Fibroblast of skin of scalp (primary cell): ENCODE measurements at places on chromosomes 1 and 21.

DNA sequence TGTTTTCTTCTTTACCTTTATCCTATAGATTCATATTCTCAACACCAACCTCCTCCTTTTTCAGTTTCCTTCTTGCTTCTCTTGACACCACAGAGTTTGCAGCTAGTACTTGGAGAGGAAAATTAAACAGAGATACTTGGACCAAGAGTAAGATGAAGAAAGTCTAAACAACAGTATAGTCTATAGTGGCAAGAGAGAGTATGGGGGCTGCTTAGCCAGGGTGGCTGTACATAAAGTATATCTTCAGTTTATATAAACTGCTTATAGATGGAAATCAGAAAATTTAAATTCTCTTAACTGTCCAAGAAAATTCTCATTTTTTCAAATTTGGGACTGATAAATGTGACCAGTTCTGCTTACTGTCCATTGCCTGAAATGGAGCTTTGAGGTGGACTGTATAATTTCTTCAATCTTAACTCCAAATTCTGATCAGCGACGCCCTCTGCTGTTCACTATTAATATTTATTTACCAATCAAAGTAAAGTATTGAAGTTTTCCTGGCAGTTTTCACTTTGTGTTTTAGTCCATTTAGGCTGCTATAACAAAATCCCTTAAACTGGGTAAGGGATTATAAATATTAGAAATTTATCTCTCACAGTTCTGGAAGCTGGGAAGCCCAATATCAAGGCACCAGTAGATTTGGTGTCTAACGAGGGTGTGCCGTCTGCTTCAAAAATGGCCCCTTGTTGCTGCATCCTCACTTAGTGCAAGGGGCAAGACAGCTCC, 14.8 kb upstream of the METTL18 start:
- peak; percentile 42 for DNase-seq

DNA sequence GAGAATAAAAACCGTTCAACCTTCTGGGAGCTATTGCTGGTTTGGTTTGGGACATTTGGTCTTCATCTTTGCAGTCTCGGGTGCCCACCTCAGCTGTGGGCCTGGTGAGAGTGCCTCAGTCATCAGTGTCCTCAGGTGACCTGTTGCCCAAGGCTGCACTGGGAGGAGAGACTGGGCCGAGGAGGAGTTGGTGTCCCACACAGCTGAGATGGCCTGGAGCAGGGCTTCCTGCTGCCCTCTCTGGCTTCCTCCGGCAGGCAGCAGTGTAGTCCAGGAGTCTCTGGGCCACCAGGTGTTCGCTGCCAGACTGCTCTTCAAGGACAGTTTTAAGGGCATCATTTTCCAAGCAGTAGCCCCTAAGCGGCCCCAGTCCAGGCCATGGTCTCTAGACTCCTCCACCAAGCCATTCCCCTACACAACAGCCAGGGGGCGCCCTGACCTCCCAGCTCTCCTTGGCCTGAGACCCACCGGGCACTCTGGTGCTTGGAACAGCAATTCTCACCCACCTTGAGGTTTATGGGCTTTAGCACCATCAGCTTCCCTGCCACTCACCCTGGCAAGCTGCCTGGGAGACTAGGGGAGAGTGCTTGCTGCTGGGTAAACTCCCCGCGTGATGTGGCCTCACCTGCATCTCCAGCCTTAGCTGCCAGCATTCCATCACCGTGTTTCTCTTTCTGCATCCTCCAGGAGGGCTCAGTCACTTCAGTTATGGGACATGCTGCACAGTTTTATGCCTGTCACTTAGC, 9.1 kb upstream of the SYTL1 start:
- DNase-seq: peak; percentile 36

DNA sequence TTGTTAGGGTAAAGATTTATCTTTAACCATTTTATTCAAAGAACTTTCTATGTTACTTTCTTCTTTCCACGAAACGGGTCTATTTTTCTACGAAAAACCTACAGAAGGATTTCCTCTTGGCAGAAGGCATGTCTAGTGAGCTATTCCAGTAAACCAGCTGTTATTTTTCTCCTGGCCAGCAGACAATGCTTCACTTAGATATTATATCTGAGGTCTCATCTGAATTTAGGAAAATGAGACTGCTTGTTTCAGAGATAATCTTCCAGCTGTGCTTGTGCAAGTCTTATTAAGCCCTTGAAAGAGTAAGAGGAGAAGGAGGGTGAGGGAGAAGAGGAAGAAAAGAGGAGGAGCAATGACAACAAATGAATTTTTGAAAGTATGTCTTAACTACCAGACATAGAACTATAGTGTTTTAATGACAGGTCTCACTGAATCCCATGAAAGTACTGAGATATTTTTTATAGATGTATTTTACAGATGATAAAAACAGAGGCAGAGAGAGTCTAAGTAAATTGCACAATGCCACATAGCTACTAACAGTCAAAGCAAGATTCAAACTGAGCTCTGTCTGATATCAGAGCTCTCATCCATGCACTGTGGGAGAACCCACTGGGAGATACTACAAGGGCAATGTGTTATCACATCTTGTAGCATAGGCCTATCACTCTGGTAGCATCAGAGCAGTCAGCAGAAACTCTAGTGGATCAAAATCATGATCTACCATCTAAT, 54.6 kb upstream of the SAMSN1 start:
- no peak for DNase-seq

DNA sequence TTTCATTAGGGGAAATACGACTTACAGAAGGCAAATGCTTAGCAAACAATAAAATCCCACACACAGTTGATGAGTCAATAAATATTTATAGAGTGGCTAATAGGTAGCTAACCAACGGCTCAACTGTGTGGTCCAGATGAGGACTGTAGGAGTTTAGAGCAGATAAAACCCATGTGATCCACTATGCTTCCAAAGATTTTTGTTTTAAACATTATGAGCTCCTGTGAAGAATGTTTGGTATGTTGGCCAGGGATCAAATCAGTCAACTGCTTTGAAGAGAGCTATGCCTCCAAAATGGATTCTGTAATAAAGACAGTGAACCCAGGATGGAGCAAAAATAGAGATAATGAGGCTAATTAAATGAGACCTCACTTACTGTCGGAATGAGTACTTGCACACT, 72.3 kb upstream of the COL11A1 start:
- DNase-seq: peak; percentile 86

DNA sequence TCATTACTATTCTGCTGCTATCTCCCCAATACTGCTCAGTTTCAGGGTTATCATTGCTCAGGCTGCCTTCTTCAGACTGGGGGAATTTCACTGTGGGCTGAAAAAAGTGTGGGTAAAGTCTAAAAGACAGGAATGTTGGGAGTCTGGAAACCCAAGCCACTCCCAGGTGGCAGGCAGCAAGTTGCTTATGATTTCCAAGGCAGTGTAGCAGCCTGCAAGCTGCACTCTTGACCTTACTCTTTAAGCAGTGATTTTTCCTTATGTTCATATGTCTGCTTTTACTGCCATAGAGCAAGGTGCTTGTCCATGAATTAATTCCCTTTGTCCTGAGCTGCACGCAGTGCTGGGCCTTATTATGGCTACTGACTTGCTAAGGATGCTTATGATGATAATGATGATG, 53.1 kb downstream of the PHC2 start:
- DNase-seq: no peak

- DNase-seq: peak; percentile 68
These were observed 118.3 kb downstream of the TGFB2 start for GRCh38 chr1:218463194-218464156.

- no peak for DNase-seq
These were observed 20.8 kb upstream of the PIK3R3 start for GRCh38 chr1:46153228-46153627.

DNA sequence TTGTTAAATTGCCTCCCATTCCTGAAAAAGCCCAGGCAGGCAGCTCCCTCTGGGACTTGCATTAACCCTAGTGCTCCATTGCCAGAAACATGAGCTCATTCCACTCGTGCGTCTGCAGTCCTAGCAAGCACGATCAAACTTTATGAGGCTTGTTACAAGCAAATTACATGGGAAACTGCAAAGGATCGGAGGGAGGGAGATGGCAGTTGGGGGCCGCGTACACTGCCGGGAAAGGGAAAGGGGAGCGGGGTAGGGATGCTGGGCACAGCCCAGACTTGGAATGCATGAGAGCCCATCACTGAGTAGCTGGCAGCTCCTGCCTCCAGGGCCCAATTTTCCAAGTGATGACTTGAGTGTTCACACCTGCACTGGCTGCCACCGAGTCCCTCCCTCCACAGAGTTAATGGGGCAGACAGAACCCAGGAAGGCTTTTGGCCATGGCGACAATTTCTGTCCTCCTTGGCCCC, 169.9 kb downstream of the BRINP2 start:
- DNase-seq: no peak

DNA sequence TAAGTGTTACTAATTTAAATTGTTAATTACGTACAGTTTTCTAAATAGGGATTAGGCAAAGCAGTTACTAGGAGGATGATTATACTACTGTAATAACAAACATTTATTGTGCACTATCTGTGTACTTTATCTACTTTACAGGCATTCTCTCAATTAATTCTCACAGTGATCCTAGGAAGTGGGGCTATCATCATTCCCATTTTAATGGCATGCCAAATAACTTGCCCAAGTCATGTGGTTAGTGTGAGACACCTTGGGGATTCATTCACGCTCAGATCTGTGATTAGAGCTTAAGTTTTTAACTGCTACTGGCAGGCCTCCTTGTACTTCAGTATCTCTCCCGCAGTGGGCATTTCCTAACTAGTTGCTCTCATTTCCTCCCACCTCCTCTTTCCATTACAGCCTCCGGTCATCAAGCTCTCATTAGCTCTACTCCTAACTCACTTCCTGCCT, 11.5 kb downstream of the PHLDA3 start:
- no peak for DNase-seq

DNA sequence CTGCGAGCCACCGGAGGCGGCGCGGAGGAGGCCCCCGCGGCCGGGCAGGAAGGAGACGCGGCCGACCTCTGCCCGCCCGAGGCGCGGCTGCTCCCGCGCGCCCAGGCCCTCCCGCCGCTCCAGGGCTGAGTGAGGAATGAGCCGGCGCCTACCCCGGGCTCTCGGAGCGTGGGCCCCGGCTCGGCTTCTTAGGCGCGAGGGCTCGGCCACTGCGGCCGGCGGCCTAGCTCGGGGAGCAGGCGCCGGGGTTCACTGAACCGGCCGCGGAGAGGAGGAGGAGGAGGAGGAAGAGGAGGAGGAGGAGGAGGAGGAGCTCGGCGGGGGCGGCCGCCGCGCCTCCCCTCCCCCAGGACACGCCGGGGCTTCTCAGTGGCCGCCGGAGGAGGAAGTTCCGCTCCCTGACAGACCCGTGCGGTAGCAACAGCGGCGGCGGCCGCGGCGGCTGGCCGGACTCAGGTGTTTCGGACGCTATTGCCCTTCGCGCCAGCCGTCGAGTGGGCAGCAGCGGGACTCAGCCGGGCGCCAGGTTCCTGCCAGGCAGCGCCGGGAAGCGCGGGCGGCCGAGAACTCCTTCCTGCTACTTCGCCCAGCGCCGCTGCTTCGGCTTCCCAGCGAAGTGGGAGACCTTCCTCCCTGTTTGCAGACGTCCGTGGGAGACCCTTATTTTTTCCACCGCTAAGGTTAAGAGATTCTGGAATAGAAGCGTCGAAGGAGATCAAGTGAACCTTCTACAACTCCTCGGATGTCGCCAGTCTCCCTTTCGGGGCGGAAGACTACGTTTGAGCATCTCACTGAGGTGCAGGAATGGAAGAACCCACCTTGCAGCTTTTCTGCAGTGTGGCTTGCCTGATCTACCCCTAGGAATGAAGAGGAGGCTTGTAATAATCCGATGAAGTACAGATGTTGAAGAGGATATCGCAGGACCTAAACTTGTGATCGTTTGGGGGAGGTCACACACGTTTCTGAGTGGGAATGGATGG, at the start of gene MAN1A2:
Gene MAN1A2 (plus strand): TSS at position 404 of the 980 bp plus-strand sequence. CDS start 735 bp downstream, outside the sequence.
- peak; percentile 79 for DNase-seq

- no peak for DNase-seq
These were observed 38.0 kb downstream of the PCNT start for GRCh38 chr21:46361935-46362334.

GRCh38 chr1:24745711-24746413, 615 bp downstream of the CLIC4 start:
- DNase-seq: peak; percentile 70

GRCh38 chr1:62437273-62437940, 558 bp downstream of the USP1 start:
- DNase-seq: no peak

DNA sequence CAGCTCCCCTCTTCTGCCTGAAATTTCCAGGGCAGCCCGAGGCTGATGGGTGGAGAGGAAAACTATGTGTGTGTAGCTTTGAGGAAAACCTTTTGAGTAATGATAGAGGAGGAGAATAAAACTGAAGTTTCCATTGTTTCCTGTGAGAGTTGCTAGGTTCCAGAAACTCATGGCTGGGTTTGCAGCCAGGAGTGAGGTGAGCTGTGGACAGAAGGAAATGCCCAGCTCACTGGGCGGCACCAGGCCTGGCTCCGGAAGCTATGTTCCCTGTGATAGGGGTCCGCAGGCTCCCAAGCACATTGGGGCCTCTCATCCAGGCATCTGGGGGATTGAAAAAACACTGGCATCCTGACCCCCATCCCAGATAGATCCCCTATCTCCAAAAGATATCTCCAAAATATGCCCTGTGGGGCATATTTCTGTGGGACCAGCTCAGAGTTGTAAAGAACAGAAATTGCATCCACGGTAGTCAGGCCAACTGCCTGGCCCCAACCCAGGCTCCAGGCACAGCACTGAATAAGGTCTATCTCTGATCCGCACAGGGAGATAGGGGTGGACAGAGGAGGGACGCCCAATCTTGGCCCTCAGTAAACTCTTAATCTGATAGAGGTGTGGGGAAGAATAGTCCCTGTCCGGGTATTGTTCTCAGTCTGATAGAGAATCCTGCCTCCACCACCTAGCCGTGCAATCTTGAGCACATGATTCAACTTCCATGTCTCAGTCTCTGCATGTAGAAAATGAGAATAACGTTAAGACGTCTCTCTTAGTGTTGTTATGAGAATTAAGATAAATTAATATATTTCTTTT, 1.8 kb upstream of the HSPG2 start:
- no peak for DNase-seq

DNA sequence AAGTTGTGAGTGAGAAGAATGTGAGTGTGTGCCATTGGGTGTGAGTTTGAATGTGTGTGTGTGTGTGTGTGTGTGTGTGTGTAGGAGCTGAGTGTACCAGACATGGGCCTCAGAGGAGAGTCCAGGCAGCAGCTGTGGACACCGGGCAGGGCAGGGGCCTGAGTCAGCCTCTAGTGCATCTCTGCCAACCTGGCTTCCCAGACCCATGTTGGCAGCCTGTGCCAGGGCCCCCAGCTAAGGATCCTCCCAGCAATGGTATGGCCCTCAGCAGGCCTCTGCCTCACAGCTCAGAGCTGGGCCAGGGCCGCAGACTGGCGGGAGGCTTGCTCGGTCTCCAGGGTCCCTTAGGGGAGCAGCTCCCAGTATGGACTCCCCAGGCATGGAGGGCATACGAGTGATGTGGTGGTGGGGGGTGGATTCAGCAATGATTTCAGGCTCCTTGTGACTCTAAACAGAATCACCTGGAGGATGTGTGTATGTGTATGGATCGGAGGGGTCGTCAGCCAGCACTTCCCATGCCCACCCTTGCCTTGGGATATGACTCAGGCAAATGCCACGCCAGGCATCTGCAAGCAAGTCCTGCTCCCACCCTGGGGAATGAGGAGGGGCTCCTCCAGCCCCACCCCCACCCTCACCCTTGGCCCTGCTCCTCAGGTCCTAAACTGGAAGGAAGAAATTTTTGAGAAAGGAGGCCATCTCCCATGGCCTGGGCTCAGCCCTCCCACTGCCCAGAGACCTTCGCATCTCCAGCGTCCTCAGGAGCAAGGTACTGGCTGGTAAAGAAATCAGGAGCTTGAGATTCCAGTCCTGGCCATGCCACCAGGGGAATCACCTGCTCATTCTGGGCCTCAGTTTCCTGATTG, 1.8 kb upstream of the FOXO6 start:
- DNase-seq: peak; percentile 25

- DNase-seq: no peak
These were observed 805 bp downstream of the GRHL3 start for GRCh38 chr1:24319962-24320361.

GRCh38 chr1:94528299-94528698, 13.3 kb downstream of the F3 start:
- DNase-seq: no peak
